NCI-H1436 (cell line): ENCODE measurements at places on chromosomes 2 and 18.

- DNase-seq, result no peak
Measured at GRCh38 chr2:129757366-129757914, 222.0 kb upstream of the RAB6C start.

- no peak for DNase-seq
Measured at GRCh38 chr2:212505586-212505985, 33.0 kb downstream of the ERBB4 start.

DNA sequence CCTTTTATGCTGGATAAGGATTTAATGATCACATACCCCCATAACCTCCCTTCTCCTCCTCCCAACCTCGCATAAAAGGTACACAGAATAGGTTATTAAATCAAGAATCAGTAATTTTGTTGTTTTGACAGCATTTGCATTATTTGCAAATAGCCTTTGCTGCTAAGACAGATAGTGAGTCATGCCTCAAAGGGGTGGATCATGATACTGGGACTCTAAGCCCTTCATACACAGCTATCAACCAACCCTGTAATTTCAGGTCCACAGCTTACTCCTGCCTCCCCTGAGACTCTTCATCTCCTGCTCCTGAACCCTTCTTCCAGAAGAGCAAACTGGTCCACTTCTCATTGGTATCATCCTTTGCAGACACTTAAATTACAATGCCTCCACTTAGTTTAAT, 73.8 kb upstream of the KLHL29 start:
- DNase-seq, result no peak

GRCh38 chr2:50347358-50348044, 684.4 kb downstream of the NRXN1 start:
- no peak for DNase-seq

DNA sequence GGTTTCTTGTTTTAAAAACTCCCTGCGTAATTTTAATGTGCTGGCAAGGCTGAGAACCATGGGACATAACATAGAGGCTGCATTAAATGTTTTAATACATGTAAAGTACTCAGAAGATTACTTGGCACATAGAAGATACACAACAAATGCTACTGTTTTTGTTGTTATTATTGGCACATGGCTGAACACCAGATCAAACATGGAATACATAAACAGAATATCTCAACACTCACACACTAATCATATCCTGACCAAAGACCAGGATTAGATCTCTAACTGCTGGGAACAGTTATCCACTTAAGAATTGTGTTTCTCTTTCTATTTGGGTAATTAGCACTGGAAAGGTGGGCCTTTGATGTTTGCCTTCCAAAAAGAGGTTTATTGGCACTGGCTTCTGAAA, 69.3 kb downstream of the KCNE4 start:
- no peak for DNase-seq

GRCh38 chr2:44778221-44778654, 163.3 kb upstream of the SIX3 start:
- DNase-seq, result peak; percentile 70

DNA sequence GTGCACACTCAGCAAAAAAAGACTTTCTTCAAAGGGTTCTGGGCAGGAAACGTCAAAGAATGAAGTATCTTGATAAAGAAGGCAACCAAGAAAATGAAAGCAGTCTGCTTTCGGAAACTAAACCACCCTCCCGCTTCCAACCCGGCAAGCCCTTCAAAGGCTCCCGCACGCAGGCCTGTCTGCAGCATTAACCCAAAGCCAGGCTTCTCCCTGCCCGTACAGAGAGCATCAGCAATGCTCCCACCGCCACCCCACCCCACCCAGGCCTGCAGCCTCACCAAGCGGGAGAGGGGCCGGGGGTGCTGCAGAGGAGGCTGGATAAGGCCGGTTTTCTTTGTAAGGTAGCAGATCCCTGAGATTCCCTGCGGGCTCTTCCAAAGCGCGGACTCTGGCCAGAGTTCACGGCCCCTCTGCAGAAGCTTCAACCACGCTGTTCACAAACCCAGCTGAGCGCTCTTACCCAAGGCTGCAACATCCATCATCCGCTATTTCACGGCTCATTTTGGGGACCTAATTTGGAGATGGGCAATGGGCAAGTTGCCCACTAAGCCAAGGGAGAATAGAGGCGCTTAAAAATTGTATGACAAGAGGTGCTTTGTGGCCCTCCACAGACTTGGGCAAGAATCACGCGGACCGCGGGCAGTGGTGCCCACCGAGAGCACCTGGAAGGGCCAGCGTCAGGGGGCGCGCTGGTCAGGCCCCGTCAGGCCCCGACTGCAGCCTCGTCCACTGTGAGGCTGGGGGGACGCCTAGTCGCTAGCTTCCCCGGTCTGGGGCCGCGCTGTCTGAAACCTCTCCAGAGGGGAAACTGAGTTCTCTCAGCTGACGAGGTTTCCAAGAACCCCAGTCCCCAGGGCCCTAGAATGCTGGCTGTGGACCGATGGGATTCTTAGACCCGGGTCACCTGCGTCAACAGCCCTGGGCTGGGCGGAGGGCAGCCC, 225.4 kb upstream of the ID2 start:
- no peak for DNase-seq

DNA sequence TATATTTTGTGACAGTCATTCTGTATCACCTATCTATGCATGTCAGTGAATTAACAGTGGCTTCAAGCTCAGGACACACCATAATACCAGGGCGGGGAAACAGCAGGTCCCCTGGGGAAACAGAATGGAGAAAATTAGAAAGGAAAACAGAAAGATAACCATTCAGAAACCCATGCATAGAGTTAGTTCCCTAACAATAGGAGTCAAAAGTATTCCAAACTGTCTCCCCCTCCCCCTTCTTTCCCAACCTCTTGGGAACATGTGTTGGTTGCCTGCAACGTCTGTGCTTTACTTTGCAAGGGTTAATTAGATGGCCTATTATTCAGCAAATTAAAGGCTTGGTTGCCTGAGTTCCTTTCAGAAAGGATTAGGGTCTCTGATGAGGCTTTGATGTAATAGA, 176.4 kb downstream of the MYO3B start:
- peak; percentile 71 for DNase-seq

DNA sequence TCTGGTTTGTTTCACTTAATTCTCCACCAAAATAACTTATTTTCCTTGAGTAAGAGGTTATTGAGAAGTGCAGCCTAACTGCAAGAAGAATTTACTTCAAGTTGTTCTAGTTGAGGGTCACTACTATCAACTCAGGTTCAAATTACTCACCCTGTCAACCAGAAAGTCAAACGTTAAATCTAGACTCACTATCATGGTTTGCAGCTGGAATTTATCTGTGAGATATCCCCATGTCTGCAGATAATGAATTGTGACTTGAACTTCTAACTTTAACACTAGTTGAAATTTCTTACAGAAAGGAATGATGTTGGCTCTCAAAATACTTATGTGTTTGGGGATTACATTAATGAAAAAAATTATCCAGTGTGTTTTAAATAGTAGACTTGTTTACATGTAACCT, 1145.7 kb upstream of the NXPH2 start:
- DNase-seq, result no peak

DNA sequence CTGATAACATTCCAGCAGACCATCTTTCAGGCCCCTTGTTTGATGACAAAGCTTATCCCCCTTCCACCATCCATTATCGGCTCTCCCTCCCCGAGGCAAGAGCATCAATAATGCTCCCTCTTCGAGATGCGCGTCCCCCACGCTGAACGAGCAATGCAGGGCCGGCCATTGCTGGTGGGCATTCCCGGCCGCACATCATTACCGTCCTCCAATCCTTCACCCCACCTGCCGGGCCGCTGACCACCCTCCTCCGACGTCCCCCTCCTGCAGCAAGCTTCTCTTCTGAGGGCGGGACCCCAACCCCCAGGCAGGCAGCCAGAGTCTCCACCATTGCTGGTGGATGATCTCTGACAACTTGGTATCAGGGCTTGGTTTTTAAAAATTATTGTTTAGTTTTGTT, 208.6 kb downstream of the SMAD2 start:
- no peak for DNase-seq

- DNase-seq, result no peak
Measured at GRCh38 chr2:123093199-123093598, 931.9 kb upstream of the CNTNAP5 start.

DNA sequence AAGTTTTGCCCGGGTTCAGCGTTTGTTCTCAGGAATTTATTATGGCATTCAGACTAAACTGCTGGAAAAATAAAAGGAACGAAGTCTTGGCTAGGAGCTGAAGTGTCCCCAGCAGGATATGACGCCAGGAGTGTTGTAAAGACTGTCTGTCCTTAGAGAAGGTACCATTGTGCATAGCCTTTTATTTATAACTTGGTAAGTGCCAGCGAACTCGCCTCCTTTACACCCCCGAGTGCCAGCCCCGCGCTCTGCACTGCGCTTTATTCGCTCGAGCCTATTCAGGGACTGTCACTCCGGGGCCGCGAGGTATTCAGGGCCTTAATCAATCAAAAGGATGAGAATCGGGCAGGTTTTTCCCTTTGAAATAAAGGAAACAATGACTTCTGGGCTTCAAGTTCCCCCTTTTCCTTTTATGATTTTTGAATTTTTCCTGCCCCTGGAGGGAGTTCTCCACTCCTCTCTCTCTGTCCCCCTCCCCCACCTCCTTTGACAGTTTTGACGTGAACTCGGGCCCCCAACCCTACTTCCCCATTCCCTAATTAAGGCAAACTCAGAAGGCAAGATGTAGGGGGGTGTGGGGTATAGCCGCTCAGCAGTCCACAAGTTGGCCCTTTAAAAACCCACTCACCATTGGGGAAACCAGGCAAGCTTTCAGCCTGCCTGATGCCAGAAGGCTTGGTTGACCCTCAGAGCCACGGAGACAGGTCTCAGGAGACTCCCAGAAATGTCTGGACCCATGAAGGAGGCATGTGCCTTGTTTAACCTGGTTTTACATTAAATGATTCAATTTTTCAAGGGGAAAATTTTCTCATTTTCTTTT, 1.3 kb upstream of the PAX3 start:
- DNase-seq, result no peak

GRCh38 chr2:147644491-147644890, 200.3 kb upstream of the ACVR2A start:
- DNase-seq, result no peak

- DNase-seq, result no peak
Measured at GRCh38 chr2:72220170-72220569, 72.5 kb upstream of the CYP26B1 start.

- DNase-seq, result no peak
Measured at GRCh38 chr2:167851876-167852275, 395.5 kb downstream of the STK39 start.

DNA sequence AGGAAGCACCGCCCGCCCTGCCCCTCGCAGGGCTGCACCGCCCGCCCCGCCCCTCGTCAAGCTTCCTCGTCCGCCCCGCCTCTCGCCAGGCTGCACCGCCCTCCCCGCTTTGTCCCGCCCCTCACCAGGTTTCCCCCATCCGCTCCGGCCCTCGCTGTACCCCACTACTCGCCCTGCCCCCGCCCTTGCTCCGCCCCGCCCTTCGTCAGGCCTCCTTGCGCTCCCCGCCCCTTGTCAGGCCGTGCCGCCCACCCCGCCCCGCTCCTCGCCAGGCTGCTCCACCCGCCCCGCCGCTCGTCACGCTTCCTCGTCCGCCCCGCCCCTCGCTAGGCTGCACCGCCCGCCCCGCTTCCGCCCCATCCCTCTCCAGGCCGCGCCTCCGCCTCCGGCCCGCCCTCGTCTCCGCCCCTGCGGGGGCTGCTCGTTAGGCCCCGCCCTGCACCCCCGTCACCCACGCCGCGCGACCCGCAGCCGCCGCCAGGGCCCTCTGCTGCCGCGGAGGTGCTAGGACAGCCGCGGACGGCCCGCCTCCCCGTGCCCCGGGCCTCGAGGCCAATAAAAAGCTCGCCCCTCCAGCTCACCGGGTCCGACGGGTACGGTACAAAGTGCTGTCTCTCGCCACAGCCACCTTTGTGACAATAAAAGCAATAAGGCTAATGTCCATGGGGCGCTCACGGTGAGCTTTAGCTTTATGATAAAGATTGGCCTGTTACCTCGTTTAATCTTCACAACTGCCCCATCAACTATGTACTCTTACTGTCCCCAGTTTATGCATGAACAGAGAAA, 602 bp upstream of the DNPEP start:
- peak; percentile 93 for DNase-seq

GRCh38 chr2:195561116-195561921, 95.7 kb upstream of the SLC39A10 start:
- DNase-seq, result no peak

DNA sequence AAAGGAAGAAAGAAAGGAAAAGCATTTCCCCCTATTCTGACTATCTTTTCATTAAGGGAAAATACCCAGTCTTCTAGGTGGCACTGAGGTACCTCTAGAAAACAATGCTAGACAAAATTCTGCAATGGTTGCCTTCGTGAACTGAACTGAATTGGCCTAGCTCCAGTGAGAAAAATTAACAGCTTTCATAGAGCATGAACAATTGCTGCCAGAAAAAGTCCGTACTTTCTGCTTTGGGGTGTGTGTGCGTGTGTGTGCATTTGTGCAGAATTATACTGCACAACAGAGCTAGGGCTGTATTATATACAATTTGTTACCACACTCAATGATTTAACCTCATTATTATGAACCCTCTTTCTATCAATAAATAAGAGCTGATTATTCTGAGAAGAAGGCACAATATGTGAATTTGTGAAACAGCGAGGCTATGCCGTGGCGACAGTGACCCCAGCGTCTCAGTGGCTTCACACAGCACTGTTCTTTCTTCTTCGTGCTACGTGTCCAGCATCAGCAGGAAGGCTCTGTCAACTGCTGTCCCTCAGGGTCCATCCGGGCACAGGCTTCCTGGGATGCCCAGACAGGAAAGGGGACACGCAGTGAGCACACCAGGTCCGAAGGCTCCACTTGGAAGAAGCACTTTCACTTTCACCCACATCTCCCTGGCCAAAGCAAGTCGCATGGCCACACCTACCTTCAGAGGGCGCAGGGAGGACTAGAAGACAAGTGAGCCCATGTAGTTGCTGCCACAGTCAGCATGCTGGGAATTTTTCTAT, 47.5 kb downstream of the PTGR3 start:
- DNase-seq, result peak; percentile 49

DNA sequence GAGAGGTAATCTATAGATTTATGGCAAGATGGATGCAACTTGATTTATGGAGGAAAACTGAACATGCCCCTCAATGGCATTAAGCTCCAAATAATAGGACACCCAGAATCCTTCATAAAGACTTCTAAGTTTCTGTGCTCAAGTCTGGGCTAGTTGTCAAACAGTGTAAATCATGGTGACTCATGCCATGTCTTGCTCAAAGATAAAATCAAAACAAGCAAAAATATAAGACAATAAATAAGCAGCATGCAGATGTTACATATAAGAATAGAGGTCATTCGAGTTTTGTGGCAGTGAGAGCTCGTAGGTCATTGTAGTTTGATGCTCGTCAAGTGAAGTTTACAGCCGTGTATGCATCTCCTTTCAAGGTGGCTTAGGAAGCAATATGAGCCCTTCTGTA, 403.2 kb downstream of the THSD7B start:
- no peak for DNase-seq

- DNase-seq, result no peak
Measured at GRCh38 chr18:4721545-4721944, 266.4 kb upstream of the DLGAP1 start.

- DNase-seq, result no peak
Measured at GRCh38 chr2:184549153-184549552, 49.2 kb upstream of the ZNF804A start.

- DNase-seq, result no peak
Measured at GRCh38 chr2:95063086-95063958, 37.8 kb downstream of the MAL start.

- DNase-seq, result peak; percentile 60
Measured at GRCh38 chr2:207231106-207231865, 65.5 kb upstream of the KLF7 start.

GRCh38 chr18:59453468-59453961, 94.5 kb upstream of the LMAN1 start:
- DNase-seq, result no peak
